ENCODE measurements at places on chromosomes 7 and 10. TPM values are rescaled to one million over a fixed set of nuclear protein-coding genes. Genes with fewer than 3 reads are reported as not detected.

ZCCHC24 gene
- total RNA-seq = 3.3 TPM

ZNF425 gene
- total RNA-seq = 1.9 TPM

CADPS2 gene
- 2.4 TPM for total RNA-seq

COX19 gene
- 5.5 TPM for total RNA-seq

TMEM176A gene
- total RNA-seq = 2.6 TPM

WEE2 gene
- not detected for total RNA-seq

DNAJC12 gene
- total RNA-seq = 0.16 TPM

ACTL6B gene
- not detected for total RNA-seq

ZNF25 gene
- total RNA-seq = 2.8 TPM

PYROXD2 gene
- total RNA-seq = 1.5 TPM

ITPRID1 gene
- total RNA-seq = 0.28 TPM

ECHDC3 gene
- total RNA-seq = 17.8 TPM

NAPEPLD gene
- total RNA-seq = 3.3 TPM

UCN3 gene
- not detected for total RNA-seq

PI4K2A gene
- 13.0 TPM for total RNA-seq

CALCR gene
- not detected for total RNA-seq

CDK1 gene
- total RNA-seq = 25.2 TPM

PLCE1 gene
- 0.56 TPM for total RNA-seq

AIFM2 gene
- 3.7 TPM for total RNA-seq

CNOT4 gene
- 15.9 TPM for total RNA-seq

TMEM140 gene
- 1.4 TPM for total RNA-seq

CPVL gene
- 5.0 TPM for total RNA-seq

OSBPL3 gene
- total RNA-seq = 16.1 TPM

PNPLA8 gene
- total RNA-seq = 19.7 TPM

PSMG3 gene
- 39.8 TPM for total RNA-seq

All from esophagus mucosa (tissue), 1 donor.